ENCODE measurements at places on chromosomes 1 and 21. TPM values are rescaled to one million over a fixed set of nuclear protein-coding genes. Genes with fewer than 3 reads are reported as not detected.

Gene EFNA1
- total RNA-seq, result 0.18 TPM

Gene ANGPTL7
- total RNA-seq, result not detected

Gene ELF3
- 0.62 TPM for total RNA-seq

Gene CLEC20A
- not detected for total RNA-seq

Gene CFHR5
- total RNA-seq, result not detected

Gene F13B
- total RNA-seq, result not detected

Gene SPRR2F
- not detected for total RNA-seq

Gene CAMK1G
- not detected for total RNA-seq

Gene FCRL1
- not detected for total RNA-seq

Gene PDC
- not detected for total RNA-seq

DNA sequence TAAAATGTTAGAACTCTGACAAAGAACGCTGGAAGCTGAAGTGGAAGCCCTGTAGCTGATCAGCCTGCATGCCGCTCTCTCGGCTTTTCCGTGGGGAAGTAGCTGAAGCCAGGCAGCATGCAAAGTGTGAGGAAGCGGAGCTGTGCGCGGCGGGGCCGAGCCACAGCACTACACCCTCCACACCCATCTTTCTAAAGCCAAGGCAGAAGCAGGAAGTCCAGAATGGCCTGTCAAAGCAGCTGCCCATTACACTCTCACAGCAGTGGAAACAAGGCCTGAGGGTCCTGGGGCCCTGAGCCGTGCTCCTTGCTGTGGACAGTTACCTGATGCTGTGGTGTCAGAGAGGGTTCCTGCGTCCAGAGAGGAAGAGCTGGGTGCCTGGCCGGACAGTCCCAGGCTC is 69.6 kb downstream of the UBR4 start:
- no peak overlapping the region for H3K4me3 ChIP-seq
- DNase-seq, result no peak
- H3K27me3 ChIP-seq, result no peaks in the 10 kb centered on the region
- peaks cover 93% of the 10 kb centered on the region for H3K36me3 ChIP-seq

DNA sequence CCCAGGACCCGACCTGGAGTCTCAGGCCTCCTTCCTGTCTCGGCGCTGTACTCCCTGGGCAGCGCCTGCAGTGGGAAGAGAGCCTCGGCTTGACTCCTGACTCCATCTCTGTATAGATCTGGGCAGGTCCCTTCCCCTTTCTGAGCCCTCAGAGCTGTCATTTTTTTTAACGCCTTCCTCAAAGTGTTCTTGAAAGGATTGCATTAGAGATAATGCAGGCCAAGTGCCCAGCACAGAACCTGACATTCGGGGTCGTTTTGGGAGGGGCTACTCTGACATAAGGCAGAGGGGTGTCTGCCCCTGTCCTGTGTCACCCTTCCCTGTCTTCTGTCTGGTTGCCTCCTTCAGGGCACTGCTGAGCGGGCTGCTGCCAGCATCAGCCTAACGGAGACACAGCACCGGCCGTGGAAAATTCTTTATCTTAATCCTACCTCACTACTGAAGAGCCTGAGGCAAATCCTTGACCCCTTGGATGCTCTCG is 271.6 kb downstream of the TRABD2B start:
- H3K4me1 ChIP-seq, result peaks cover 6% of the 10 kb centered on the region
- peaks cover 38% of the 10 kb centered on the region for H3K27me3 ChIP-seq
- H3K4me3 ChIP-seq, result no peak overlapping the region
- H3K27ac ChIP-seq, result no peak overlapping the region
- DNase-seq, result no peak

DNA sequence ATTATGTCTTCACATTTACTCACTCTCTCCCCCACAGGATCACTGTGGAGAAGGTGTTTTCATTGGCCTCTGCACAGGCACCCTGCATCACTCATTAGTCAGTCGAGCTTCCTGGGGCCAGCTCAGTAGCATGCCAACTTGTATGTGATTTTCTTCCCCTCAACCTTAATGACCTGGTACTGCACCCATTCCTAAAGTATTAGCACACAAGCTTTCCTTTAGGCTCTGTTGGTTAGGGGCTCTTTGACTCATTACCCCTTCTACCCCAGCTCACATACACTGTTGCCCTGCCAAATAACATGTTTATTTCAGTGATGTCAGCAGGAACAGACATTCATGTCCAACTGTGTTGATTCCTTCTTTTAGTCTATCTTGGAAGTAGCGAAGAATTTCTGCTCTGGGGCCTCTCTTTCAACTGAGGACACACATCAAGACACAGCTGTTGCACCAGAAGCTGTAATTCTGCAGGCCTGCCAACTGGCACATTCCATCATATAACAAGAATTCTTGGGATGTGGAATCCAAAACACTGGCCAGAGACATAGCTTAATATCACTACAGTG is 603.5 kb upstream of the ADAMTS5 start:
- no peaks in the 10 kb centered on the region for H3K4me1 ChIP-seq
- H3K4me3 ChIP-seq, result no peak overlapping the region
- H3K27me3 ChIP-seq, result no peaks in the 10 kb centered on the region
- no peaks in the 10 kb centered on the region for H3K36me3 ChIP-seq
- H3K27ac ChIP-seq, result no peak overlapping the region

- peak overlapping the region; percentile 62 for H3K4me3 ChIP-seq
- peaks cover 44% of the 10 kb centered on the region for H3K4me1 ChIP-seq
- H3K27me3 ChIP-seq, result no peaks in the 10 kb centered on the region
- H3K36me3 ChIP-seq, result peaks cover 45% of the 10 kb centered on the region
- peak overlapping the region; percentile 85 for H3K27ac ChIP-seq
- peak; percentile 38 for DNase-seq
Measured at GRCh38 chr1:35539073-35539823, 18.0 kb downstream of the KIAA0319L start.

DNA sequence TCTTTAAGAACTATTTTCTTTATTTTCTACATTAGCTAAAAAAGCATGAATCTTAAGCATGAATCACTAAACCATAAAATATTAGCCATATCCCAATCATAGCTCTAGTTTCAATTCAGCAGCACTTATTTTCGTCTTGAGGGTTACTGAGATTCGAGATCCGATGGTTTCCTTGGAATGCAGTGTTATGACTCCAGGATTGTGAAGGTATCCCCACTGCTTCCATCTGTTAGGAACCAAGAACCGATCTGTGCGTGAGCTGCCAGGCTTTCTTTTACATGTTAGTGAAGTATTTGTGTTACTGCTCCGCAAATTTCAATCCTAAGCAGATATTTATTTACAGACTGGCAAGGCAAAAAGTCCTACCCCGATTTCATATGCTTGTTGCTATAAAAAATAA is 18.8 kb downstream of the TNFRSF9 start:
- H3K27ac ChIP-seq, result peak overlapping the region; percentile 43
- H3K4me3 ChIP-seq, result no peak overlapping the region
- peaks cover 29% of the 10 kb centered on the region for H3K4me1 ChIP-seq
- no peak for DNase-seq
- no peaks in the 10 kb centered on the region for H3K27me3 ChIP-seq
- H3K36me3 ChIP-seq, result peaks cover 69% of the 10 kb centered on the region

DNA sequence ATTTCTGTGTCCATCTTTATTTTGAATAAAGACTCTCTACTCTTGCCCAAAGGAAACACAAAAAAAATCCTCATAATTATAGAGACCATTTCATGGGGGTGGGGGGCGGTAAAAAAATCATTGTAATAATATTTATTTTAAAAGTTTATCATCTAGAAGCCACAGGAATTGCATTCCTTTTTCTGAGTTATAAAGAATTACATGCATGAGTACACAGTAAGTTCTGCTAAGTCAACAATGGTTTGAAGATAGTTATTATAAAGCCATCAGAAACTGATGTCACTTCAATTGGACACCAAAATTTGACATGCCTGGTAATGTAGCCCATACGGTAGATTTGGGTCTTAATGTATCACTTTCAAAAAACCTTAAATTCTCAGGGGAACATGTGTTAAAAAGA is 478.1 kb upstream of the NR5A2 start:
- no peaks in the 10 kb centered on the region for H3K4me1 ChIP-seq
- DNase-seq, result no peak
- no peak overlapping the region for H3K27ac ChIP-seq
- H3K4me3 ChIP-seq, result no peak overlapping the region
- no peaks in the 10 kb centered on the region for H3K36me3 ChIP-seq

GRCh38 chr21:41362605-41363369 is 960 bp downstream of the MX2 start:
- peak overlapping the region; percentile 80 for H3K4me3 ChIP-seq
- H3K4me1 ChIP-seq, result peaks cover 36% of the 10 kb centered on the region
- H3K36me3 ChIP-seq, result peaks cover 2% of the 10 kb centered on the region
- no peak for DNase-seq
- H3K27me3 ChIP-seq, result peaks cover 2% of the 10 kb centered on the region

DNA sequence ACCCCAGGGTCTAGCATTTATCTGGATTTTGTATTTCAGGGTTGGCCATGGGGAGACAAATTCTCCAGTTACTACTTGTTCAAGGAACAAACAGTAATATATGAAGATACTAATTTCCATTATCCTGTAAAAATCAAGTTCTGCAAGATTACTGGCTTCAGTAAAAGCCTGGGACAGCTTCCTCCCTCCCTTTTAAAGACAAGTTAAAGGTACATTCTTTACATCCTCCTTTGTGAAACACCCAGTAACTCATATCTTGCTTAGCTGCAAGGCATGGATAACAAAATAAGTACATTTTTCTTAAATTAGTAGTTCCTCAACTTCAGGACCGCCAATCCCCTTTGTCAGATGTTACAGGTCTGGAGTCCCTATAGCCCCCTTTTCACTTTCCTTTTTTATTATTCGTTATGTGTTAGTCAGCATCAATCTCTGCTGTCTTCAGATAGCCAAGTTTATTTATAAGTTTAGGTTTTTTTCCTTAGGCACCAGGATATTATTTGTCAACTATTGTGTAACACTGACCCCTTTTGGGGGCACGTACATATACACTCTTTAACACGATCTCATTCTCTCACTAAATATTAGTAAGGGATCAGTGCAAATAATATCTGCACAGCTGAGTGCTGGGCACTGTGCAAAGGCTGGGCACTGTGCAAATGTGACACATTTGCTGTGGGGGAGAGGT is 9.8 kb downstream of the ERRFI1 start:
- no peak overlapping the region for H3K4me3 ChIP-seq
- no peak for DNase-seq
- H3K27me3 ChIP-seq, result peaks cover 15% of the 10 kb centered on the region
- H3K36me3 ChIP-seq, result no peaks in the 10 kb centered on the region

Data from activated T-helper 2 cell treated with anti-CD3 and anti-CD28 coated beads, Interferon-gamma antibody, Interleukin-2, Interleukin-4, amounts not matched to agents 10 μg/mL and 5 μg/mL and 100 μg/mL, durations not matched to agents 14 hours and 24 hours and 36 hours (primary cell).